ENCODE measurements at places on chromosomes 12 and 14.

DNA sequence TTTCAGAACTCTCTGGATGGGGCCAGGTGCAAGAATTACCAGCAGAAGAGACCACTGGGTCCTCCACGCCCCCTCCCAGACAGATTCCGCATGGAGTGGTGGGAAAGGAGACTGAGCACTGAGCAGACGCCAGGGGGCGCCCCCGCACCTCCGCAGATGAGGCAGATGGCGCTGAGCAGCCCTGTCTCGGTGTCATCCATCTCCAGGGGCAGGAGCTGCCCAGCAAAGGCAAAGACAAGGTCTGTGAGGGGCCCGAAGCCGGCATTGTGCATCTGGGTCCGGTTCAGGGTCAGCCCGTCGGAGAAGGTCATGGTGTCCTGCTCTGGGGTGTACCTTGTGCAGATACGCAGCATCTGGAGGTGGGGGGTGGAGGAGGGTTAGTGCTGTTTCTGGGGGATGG, 6.3 kb upstream of the ITGB7 start:
- H3K27ac ChIP-seq = no peak overlapping the region
- no peak overlapping the region for H3K4me3 ChIP-seq
- DNase-seq = no peak
- H3K4me1 ChIP-seq = peaks cover 35% of the 10 kb centered on the region

GRCh38 chr12:94127239-94128131, 20.9 kb upstream of the PLXNC1 start:
- H3K4me1 ChIP-seq = no peaks in the 10 kb centered on the region
- no peak overlapping the region for H3K4me3 ChIP-seq
- DNase-seq = no peak
- no peaks in the 10 kb centered on the region for H3K27me3 ChIP-seq

GRCh38 chr12:33575346-33575745, 135.7 kb upstream of the SYT10 start:
- H3K27ac ChIP-seq = no peak overlapping the region
- no peak for DNase-seq
- no peak overlapping the region for H3K4me3 ChIP-seq
- H3K4me1 ChIP-seq = no peaks in the 10 kb centered on the region
- no peaks in the 10 kb centered on the region for H3K36me3 ChIP-seq

GRCh38 chr12:12874029-12874428, 17.3 kb upstream of the GPRC5A start:
- no peak overlapping the region for H3K4me3 ChIP-seq
- H3K27ac ChIP-seq = no peak overlapping the region
- H3K36me3 ChIP-seq = peaks cover 2% of the 10 kb centered on the region
- H3K4me1 ChIP-seq = peaks cover 5% of the 10 kb centered on the region
- H3K27me3 ChIP-seq = no peaks in the 10 kb centered on the region

DNA sequence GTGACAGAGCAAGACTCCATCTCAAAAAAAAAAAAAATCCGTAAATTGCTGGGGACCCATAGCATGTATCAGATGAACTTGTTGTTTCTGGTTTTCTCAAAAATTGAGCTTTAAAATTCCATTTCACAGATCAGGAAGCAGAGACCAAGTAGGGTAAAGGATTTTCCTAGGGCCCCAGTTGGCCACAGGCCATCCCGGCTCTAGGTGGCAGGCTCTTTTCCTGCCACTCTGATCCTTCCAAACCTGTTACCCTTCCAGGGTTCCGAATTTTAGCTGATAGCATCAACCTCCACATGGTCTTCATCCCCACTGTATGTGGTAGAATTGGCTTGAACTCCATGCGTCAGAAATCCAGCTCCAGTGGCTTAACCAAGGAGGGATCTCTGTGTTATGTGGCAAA, 36.1 kb upstream of the BDKRB2 start:
- H3K36me3 ChIP-seq = no peaks in the 10 kb centered on the region
- no peak overlapping the region for H3K27ac ChIP-seq
- H3K4me3 ChIP-seq = no peak overlapping the region
- no peaks in the 10 kb centered on the region for H3K4me1 ChIP-seq
- no peak for DNase-seq
- no peaks in the 10 kb centered on the region for H3K27me3 ChIP-seq

GRCh38 chr12:63298386-63298930, 147.5 kb upstream of the AVPR1A start:
- H3K27me3 ChIP-seq = no peaks in the 10 kb centered on the region
- H3K27ac ChIP-seq = no peak overlapping the region
- no peak overlapping the region for H3K4me3 ChIP-seq
- no peaks in the 10 kb centered on the region for H3K36me3 ChIP-seq
- H3K4me1 ChIP-seq = 0 out of 2 replicates have a peak, but pooled peaks cover 2% of the 10 kb centered on the region

- H3K4me3 ChIP-seq = no peak overlapping the region
- H3K36me3 ChIP-seq = no peaks in the 10 kb centered on the region
- H3K27ac ChIP-seq = no peak overlapping the region
- DNase-seq = no peak
Measured at GRCh38 chr14:52272375-52272774, 4.9 kb downstream of the PTGDR start.

- H3K36me3 ChIP-seq = no peaks in the 10 kb centered on the region
- H3K27me3 ChIP-seq = no peaks in the 10 kb centered on the region
- DNase-seq = no peak
- no peak overlapping the region for H3K27ac ChIP-seq
- H3K4me1 ChIP-seq = no peaks in the 10 kb centered on the region
Measured at GRCh38 chr12:10147714-10148403, 17.9 kb upstream of the CLEC7A start.

DNA sequence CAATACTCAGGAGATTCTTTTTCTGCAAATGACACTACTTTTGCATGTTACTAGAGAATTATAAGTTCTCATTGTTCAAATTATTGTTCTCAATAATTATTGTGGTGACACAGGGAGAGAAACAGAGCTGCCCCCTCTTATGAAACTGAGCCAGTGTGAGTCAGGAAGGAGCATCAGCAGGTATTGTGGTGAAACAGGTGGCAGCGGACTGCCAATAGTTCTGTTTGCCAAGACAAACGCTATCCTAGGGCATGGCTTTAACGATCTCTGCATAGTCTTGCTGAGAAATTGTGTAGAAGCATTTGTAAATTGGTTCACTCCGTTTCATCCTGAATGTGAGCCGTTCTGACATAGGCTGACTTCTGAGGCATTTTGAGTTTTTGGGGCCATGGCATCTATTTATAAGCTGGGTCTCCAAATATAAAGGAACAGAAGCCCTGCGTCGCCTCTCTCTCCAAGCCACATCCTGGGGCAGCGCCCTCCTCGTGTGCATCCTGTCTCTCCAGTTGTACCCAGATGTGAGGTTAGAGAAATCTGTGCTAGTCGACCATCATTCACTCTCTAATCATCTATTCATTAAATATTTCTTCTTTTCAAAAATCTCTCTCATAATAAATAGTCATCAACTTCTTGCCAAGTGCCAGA, 15.8 kb upstream of the PPP4R4 start:
- no peaks in the 10 kb centered on the region for H3K4me1 ChIP-seq
- no peaks in the 10 kb centered on the region for H3K27me3 ChIP-seq
- no peaks in the 10 kb centered on the region for H3K36me3 ChIP-seq
- no peak overlapping the region for H3K4me3 ChIP-seq
- no peak overlapping the region for H3K27ac ChIP-seq

DNA sequence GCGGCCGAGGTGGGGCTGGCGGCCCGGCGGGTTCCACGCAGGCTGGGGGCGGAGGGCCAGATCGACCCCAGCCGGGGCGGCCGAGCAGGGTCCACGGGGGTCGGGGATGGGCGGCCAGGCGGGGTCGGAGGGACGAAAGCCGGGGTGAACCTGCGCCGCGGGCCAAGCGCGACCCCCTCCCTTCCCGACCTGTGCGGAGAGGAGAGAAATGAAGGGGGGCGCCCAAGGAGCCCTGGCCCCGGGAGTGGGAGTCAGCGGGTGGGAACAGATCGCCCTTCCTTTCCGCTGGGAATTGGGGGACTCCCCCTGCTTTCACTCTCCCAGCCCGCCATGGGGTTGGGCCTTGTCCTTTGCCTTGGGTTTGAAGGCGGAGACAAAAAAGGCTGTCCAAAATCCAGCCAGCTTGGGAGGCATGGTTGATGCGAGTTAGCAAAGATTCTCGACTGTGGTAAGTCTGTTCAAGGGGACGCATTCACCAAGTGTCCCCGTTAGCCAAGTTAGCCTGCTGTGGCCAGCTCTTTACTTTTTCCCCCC, 559 bp upstream of the CKAP4 start:
- H3K27me3 ChIP-seq = no peaks in the 10 kb centered on the region
- H3K4me3 ChIP-seq = peak overlapping the region; percentile 74
- no peaks in the 10 kb centered on the region for H3K36me3 ChIP-seq
- H3K4me1 ChIP-seq = peaks cover 10% of the 10 kb centered on the region

DNA sequence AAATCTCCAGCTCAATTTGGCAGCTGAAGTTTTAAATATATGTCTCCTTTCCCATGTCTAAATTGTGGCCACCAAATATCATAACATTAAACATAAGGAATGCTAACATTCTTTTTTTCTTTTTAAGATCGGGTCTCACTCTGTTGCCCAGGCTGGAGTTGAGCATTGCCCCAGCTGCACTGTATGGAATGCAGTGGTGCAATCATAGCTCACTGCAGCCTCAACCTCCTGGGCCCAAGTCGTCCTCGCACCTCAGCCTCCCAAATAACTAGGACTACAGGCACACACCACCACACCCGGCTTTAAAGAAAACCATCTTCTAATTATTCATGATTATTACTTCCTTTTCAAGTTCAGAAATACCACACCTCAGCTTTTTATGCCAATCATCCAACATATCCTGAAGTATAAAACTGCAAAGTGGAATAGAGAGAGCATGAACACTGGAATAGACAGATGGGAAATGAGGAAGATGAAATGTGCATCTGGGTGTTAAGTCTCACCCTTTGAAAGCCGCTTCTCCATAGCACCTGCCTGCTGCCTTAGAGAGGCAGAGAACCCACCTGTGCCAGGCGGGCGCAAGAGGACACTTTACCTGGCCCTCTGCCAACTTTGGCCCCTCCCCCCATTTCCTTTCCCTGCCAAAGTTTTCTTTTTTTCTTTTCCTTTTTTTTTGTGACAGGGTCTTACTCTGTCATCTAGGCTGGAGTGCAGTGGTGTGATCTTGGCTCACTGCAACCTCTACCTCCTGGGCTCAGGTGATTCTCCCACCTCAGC, 2.8 kb upstream of the EML1 start:
- H3K36me3 ChIP-seq = no peaks in the 10 kb centered on the region
- no peak overlapping the region for H3K4me3 ChIP-seq

- H3K4me3 ChIP-seq = no peak within 1 kb of the TSS
- no peaks in the 10 kb centered on the region for H3K4me1 ChIP-seq
- DNase-seq = no peak
Measured at GRCh38 chr14:24310646-24311604, at the start of gene LTB4R. Gene LTB4R (plus strand): TSS chr14:24311502. CDS start chr14:24315652, 4,150 bp downstream.

GRCh38 chr12:30779578-30779977, 24.8 kb upstream of the CAPRIN2 start:
- H3K36me3 ChIP-seq = no peaks in the 10 kb centered on the region
- H3K27ac ChIP-seq = no peak overlapping the region
- DNase-seq = no peak
- H3K4me1 ChIP-seq = no peaks in the 10 kb centered on the region

- H3K4me3 ChIP-seq = no peak overlapping the region
- peaks cover 22% of the 10 kb centered on the region for H3K36me3 ChIP-seq
- peak; percentile 19 for DNase-seq
- H3K27me3 ChIP-seq = no peaks in the 10 kb centered on the region
- H3K4me1 ChIP-seq = no peaks in the 10 kb centered on the region
- H3K27ac ChIP-seq = no peak overlapping the region
Measured at GRCh38 chr12:57716305-57716704, 22.2 kb downstream of the AGAP2 start.

DNA sequence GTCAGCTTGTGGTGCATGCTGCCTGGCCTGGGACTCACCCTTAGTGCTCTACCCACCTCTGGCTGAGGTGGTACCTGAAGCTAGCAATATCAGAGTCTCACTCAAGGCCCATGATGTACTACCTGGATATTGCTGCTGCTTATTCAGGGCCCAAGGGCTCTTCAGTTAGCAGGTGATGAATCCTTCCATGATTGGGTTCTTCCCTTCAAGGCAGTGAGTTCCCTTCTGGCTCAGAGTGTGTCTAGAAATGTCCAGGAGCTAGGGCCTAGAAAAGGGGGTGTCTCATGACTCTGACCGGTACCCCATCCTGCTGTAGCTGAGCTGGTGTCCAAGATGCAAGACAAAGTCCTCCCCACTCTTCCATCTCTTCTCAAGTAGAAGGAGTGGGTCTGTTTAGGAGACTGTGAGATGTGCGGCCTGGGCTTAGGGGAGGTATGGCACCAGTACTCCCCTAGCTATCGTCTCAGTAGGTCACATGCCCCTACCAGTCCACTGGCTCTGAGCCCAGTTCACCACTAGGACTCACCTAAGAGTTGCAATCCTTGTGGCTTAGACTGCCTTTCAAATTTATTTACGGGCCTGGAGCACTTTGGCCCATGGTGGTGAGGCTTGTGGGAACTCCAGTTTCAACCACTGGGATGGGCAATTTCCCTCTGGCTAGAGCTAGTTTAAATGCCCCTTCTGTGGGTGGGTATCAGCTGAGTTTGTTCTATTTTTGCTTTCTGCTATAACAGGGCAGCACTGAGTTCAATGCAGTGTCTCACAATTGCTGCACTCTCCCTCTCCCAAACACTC, 12.2 kb downstream of the PRORP start:
- no peaks in the 10 kb centered on the region for H3K36me3 ChIP-seq
- no peak overlapping the region for H3K27ac ChIP-seq
- H3K4me1 ChIP-seq = no peaks in the 10 kb centered on the region
- no peaks in the 10 kb centered on the region for H3K27me3 ChIP-seq
- no peak overlapping the region for H3K4me3 ChIP-seq
- no peak for DNase-seq

- no peak for DNase-seq
- H3K4me1 ChIP-seq = no peaks in the 10 kb centered on the region
- H3K4me3 ChIP-seq = no peak overlapping the region
- H3K27ac ChIP-seq = no peak overlapping the region
- no peaks in the 10 kb centered on the region for H3K27me3 ChIP-seq
- H3K36me3 ChIP-seq = no peaks in the 10 kb centered on the region
Measured at GRCh38 chr14:83575301-83575700, 1954.6 kb upstream of the FLRT2 start.

- DNase-seq = no peak
- no peak overlapping the region for H3K27ac ChIP-seq
- H3K36me3 ChIP-seq = no peaks in the 10 kb centered on the region
- no peak overlapping the region for H3K4me3 ChIP-seq
- 0 out of 2 replicates have a peak, but pooled peaks cover 2% of the 10 kb centered on the region for H3K4me1 ChIP-seq
Measured at GRCh38 chr14:84251411-84252115, 1278.4 kb upstream of the FLRT2 start.

- H3K4me3 ChIP-seq = no peak overlapping the region
- H3K36me3 ChIP-seq = peaks cover 14% of the 10 kb centered on the region
- no peaks in the 10 kb centered on the region for H3K27me3 ChIP-seq
- no peak overlapping the region for H3K27ac ChIP-seq
Measured at GRCh38 chr12:119692997-119693396, 25.1 kb downstream of the PRKAB1 start.

Data from H1 (cell line).